ENCODE measurements at places on chromosomes 1 and 21.

DNA sequence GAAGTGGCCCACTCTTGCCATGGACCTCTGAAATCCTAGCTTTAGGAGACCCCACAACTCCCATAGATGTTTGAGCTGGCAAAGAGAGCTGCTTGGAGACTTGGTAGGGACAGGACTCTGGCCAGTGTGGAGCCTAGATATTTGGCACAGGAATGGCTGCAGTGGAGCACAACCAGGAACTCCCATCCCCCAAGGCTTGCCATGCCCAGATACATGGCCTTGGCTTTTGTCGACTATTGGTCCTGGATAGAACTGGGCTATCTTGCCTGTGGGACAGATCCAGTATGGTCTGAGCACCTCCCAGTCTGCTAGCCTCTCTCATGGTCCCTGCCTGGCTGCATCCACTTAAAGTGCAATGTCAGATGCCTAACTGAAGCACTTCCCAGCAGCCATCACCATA, 7.8 kb upstream of the GBP2 start:
- no peak for DNase-seq

- DNase-seq, result no peak
Observed at GRCh38 chr1:110070282-110070669, 196 bp downstream of the ALX3 start.

DNA sequence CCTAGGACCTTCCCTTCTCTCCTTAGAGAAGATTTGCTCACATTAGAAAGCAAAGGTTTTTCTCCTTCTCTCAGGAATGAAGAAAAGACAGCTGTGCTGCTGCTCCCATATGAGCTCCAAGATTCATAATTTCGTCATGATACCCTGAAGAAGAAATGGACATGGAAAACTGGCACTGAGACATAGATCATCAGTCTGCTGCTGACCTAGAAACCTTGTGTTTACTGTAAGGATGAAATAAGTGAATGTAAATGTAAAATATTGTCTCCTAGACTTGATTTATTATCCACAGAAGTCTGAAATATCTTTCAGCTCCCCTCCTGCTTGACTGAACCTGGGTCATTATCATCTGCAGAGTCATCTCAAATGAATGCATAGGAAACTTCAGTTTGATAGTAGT, 77.9 kb downstream of the ZC3H11B start:
- DNase-seq, result no peak

DNA sequence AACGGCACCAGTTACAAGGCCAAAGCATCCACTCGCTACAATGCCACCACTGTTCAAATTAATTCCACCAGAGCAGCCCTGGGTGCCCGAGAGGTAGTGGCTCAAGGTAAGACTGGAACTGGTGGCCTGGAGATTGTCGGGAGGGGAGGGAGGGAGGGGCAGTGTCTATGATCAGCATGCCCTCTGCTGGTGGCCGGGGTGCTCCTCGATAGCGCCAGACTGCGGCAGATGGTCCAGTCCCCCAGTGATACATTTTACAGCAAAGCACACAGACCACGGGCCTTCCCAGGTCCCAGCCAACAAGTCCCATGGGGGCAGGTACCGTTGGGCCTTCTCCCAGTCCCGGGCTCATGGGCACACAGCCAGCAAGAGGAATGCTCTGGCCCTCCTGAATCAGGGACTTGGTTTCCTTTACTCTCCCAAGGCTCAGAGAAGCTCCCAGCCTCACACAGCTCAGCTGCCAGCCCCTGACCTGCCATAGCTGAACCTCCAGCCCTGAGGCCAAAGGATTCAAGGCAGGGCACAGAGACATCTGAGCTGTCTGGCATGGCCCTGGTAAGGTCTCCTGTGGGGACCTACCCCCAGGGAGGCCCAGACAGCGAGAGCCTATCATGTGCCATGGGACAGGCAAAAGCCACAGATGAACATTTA, 15.3 kb downstream of the ACOT7 start:
- DNase-seq, result no peak

DNA sequence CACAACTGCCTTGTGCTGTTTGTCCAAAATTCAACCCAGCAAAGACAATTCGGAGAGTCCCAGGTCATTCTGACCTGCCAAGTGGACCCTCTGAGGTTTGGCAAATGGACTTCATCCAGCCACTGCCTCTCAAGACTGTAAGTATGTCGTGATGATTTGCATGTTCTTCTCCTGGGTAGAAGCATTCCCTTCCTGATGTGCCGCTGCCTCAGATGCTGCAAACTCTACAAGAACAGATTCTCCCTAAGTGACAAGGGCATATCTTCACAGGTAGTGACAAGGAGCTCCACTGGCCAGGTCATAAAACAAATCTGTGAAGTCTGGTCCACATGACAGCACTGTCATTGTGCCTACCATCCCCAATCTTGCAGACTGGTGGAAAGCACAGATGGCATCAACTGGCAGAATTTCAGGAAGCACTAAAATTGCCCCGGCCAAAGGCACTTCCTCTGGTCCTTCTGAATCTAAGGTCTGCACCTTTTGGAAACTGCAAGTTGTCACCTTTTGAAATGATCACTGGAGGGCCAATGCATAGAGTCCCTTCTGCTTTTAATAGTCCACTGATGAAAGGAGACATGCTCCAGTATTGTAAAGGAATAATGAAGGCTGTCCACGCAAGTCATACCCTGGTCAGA, 27.4 kb downstream of the POFUT2 start:
- no peak for DNase-seq

Data from EH (cell line).